Dorsolateral prefrontal cortex (tissue), 122 donors: ENCODE measurements at places on chromosomes 6 and 20.
A peak's percentile ranks its signal among the peaks of the same experiment; 100 is the strongest.

GRCh38 chr20:61973515-61974356, 91.9 kb downstream of the TAF4 start:
- no peak for DNase-seq

DNA sequence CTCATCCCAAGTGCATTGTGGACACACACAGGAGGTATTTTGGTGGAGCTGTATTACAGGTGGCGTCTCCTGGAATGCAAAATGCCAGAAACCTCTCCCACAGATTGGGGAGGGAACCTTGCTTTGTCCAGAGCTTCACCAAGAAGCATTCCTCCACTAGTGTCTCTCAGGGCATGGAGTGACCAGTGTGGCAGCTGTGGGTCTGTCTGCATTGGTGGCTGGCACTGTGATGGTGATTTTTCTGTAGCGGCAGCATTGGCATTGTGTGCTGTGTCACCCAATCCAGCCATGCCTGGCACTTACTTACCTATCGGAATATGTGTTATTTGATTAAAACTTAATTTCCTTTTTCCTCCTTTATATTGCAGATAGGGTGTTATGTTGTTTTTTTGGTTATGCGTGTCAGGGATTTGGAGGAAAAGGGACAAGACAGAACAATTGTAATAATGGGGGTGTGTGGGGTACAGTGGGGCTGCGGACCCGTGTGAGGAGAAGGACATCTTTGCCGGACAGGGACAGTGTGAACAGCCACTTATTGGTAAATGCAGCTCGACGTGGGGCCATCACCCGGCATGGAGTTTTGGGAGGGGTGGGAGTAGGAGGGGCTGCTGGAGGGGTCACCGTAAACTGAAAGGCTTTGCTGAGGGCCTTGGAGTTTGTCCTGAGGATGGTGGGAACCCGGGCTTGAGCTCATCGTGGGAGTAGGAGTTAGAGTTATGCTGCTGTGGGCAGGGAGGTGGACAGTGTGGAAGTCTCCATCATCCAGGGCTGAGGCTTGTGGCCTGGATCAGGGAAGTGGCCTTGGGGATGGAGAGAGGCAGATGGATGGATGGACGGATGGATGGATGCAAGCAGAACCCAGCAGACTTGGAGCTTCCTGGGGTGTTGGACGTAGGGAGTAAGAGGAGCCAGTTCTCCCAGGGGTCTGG, 105.0 kb downstream of the SYCP2 start:
- DNase-seq: no peak

DNA sequence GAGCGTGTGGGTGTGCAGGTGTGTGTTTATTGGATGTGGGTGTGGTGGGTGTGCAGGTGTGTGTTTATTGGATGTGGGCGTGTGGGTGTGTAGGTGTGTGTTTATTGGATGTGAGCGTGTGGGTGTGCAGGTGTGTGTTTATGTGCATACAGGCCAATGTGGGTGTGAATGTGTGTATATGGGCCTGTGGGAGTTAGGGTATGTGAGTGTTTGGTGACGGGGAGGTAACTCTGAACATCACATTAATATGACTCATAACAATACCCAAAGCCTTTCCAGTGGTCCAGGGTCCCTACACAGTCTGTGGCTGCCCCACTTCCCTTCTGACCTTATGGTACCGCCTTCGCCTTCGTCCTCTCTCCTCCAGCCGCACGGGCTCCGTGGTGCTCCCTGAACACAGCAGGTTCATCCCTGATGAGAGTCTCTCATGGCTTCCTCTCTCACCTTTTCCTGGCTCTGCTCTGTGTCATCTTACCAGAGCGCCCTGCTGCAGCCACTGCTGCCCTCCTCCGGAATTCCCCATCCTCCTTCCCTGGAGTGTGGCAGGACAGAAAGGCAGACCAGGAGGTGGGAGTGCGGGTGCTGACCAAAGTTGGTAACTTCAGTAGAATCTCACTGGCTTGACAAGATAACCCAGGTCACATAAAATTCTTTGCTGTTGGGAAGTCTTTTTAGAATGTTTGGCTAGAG, 80.0 kb downstream of the SLC2A10 start:
- no peak for DNase-seq

- peak; percentile 72 for DNase-seq
Observed at GRCh38 chr6:85354761-85355618, 94.9 kb upstream of the NT5E start.

GRCh38 chr6:18990059-18990978, 603.2 kb downstream of the RNF144B start:
- DNase-seq: peak; percentile 78

DNA sequence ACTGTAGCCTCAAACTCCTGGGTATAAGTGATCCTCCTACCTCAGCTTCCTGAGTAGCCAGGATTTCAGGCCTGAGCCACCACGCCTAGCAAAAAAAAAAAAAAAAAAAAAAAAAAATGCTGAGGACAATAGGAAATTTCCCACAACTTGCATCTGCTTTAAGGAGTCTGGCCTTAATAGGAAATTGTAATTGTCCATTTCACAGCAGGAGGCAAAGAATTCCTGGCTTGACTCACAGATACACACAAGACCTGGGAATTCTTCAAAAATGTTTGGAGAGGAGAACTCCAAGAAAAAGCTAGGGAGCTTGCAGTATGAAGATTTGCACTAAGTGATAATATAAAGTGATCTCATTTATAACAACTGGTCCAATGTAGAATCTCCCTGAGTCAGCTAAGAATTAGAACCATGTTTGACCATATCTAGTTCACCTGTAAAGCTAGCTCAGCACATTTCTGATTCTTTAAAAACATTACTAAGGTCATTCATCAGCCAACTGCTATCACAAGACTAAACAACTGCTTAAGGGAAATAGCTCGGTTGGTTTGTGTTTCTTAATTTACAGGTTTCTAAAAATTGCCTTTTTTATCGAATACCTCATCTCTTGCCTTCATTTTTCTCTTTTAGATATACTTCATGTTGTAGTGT, 80.2 kb upstream of the SLC2A12 start:
- no peak for DNase-seq

GRCh38 chr6:82624251-82624650, 260.6 kb downstream of the TPBG start:
- no peak for DNase-seq

DNA sequence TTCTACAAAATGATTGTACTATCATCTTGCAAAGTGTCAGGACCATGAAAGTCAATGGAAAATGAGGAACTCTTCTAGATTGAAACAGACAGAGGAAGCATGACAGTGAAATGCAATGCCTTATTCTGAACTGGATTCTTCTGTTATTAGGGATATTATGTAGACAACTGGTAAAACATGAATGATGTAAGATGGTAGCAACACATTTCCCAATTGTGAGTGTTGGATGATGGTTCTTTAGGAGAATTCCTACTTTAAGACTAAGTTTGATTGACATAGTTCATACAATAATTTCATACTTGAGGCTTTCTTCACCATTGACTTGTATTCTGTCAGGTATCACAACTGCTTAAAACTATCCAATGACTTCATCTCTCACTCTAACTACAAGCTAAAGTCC, 4.5 kb downstream of the UBE3D start:
- no peak for DNase-seq

GRCh38 chr6:103672169-103672568, 1187.5 kb downstream of the HACE1 start:
- no peak for DNase-seq

DNA sequence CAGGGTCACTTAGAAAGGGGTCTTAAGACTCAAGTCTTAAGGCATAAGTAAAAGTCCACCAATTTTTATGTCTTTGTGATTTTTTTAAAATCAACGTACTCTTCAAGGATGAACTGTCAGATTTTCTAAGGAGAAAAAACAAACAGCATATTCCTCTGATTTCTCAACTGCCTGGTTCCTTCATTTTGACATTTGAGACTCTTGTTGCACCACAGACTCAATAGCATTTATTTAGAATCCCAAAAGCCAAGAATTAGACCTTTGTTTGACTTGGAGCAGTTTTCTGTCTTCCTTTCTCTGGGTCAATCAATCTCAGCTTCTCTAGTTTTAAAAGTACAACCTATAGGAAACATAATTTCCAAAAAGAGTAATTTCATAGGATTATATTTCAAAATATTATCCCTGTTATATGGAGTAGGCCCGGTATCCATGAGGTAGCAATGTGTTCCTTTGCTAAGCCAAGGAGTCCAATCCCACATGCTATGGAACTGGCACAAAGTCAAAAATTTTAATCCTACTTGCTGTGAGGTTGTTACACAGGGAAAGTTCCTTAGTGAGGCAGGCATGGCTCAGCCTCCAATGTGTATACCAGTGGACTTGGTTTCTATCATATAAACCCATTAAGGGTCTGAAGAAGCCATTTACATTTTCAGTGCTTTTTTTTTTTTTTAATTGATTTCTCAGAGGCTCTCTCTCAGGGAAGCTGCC, 405.7 kb downstream of the KIF16B start:
- no peak for DNase-seq

GRCh38 chr20:6044115-6044514, 9.7 kb downstream of the LRRN4 start:
- DNase-seq: no peak

DNA sequence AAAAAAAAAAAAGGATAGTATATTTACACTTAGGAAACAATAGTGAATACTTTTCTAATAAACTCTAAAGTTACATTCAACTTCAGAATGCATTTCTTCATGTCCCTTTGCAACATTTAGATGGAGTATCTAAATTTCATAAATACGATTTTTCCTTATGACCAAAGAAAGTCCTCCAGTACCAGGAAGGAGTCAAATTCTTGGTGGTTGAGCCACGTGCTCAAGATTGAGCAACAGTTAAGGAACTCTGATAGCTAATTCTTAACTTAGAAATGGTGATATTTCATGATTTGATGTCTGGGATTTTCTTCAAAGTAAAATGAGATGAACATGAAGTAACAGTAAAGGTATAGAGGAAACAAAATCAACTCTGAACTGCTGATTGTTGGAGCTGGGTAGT, 92.7 kb downstream of the SASH1 start:
- no peak for DNase-seq

- no peak for DNase-seq
Observed at GRCh38 chr20:57908704-57909630, 199.2 kb upstream of the PMEPA1 start.

DNA sequence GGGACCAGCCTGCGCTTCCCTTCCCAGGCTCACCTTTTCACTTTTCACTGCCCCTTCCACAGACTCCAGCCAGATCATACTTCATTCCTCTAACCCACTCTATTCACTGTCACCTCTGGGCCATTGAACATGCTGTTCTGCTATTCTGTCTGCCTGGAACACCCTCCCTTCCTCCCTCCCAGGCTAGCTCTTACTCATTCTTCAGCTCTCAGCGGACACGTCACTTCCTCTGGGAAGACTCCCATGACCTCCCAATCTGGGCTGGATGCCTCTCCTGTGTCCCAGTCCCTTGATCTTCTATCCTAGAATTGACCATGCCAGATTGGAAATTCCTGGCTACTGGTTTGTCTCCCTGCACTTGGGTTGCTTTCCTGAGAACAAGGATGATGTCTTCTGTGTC, 5.0 kb downstream of the SLC12A5 start:
- DNase-seq: no peak

- no peak for DNase-seq
Observed at GRCh38 chr6:154268486-154268885, 88.1 kb downstream of the IPCEF1 start.

DNA sequence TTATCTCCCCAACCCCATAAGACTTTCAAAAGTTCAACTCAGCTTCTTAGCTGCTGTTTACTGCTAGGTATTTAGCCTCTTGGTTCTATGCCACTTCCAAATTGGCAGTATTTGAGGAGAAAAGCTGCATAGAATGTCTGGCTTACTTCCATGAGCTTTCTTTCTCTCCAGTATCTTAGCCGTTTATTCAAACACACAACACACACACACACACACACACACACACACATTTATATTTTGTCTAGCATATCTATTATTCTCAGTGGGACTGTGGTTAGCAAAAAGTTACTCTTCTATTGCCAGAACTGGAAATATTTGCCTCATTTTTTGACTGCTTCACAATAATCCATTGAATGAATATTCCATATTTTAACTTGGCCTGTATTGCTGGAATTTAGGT, 634.2 kb upstream of the IMPG1 start:
- DNase-seq: no peak

DNA sequence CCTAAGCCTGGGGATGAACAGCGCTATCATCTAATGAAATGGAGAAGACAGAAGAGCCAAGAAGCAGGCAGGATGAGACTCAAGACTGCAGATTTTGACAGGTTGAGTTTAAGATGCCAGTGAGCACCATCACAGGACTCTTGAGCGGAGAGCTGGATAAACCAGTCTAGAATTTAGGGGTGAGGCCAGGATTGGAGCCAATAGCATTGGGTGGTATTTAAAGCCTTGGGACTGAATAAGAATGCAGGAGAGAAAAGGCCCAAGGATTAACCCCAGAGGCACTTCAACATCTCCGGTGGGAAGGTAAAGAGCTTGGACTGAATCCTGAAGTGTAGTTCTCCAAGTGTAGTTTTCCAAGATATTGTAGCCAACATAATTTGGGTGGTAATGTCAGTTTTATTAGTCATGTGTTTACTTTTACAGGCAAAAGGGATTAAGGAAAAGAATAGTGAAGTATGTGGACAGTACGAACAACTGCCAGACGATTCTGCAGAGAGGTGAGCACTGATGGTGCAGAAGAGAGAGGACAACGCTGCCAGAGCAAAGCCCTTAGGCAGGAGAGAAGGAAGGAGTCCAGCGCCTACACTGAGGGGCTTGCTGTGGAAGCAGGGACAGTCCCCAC, 85.2 kb downstream of the DTNBP1 start:
- no peak for DNase-seq

- DNase-seq: no peak
Observed at GRCh38 chr20:35342154-35342769, 50.0 kb upstream of the FAM83C start.

DNA sequence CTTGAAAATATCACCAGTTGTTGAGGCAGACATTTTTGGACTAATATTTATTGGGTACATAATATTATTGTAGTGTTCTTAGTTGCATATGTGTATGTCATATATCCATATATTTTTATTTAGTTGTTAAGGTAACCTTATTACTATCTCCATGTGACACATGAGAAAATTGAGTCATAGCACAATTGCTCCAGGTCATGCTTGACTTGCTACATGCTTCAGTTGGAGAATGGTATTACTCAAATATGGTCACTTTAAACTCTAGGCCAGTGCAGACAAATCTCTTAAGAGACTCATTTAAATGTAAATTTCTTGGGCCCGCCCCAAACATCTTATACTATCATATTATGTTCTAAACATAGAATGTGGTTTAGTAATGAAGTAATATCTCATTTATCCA, 246.1 kb downstream of the RIMS1 start:
- DNase-seq: no peak

GRCh38 chr6:165716886-165717285, 53.8 kb upstream of the PDE10A start:
- no peak for DNase-seq
